ENCODE measurements at places on chromosomes 13 and 19. TPM values are rescaled to one million over a fixed set of nuclear protein-coding genes. Genes with fewer than 3 reads are reported as not detected.

DNA sequence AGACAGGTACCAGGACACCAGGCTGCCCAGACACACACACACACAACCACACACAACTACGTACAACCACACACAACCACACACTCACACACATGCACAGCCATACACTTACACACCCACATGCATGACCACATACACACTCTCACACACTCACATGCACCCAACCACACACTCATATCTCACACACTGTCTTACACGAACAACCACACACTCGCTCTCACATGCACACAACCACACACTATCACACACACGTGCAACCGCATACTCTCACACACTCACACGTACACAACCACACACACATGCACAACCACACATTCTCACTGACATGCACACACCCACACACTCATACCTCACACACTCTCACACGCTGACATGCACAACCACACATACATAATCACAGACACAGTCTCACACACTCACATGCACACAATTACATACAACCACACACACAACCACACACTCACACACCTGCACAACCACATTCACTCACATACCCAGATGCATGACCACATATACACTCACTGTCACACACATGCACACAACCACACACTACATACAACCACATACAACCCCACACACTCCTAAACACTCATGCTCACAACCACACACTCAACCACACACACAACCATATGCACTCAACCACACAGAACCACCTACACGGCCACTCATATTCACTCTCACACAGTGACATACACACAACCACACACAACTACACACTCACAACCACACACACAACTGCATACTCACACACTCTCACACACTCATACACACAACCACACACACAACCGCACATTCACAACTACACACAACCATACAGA is 7.6 kb upstream of the SLC7A10 start:
- no peak for DNase-seq

DNA sequence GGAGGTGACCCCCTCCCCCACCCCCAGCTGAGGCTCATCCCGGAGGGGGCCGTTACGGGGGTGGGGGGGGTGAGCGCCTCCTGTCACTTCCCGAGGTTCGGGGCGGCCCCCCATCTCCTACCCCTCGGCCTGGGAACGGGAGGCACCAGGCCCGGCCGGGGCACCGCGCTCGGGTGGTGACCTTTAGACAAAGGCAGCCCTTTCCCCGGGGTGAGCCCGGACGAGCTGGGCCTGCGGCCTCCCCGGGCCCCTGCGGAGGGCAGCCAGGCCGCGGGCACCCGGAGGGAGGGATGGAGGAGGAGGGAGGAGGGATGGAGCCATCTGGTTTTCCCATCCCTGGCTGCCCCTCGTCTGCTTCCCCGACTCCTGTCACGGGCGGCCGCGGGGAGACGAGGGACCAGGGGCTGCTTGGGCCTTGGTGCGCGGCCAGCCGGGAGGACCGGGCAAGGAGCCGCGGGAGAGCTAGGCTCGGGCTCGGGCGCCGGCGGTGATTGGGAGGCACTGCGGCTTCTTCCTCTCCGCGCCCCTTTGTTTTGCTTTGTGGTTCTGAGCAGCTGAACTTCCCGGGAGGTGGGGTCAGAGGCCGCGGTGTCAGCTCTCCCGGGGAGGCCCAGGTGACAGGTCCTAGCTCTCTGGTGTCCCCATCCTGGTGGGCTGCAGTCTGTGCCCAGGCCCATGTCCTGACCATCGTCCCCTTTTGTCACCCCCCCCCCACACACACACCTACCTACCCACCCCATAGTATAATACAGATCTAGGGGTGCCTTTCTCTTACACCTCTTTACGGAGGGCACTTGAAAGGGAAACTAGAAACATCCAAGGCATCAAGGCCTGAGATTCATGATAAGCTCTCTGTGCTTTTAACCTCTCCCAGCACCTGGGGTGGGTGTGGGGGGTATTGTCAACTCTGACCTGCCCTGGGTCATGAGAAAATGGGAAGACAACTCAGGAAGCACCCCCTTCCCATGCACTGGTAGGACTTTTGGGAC is 1.3 kb downstream of the BICRA start:
- DNase-seq = peak; percentile 62

DNA sequence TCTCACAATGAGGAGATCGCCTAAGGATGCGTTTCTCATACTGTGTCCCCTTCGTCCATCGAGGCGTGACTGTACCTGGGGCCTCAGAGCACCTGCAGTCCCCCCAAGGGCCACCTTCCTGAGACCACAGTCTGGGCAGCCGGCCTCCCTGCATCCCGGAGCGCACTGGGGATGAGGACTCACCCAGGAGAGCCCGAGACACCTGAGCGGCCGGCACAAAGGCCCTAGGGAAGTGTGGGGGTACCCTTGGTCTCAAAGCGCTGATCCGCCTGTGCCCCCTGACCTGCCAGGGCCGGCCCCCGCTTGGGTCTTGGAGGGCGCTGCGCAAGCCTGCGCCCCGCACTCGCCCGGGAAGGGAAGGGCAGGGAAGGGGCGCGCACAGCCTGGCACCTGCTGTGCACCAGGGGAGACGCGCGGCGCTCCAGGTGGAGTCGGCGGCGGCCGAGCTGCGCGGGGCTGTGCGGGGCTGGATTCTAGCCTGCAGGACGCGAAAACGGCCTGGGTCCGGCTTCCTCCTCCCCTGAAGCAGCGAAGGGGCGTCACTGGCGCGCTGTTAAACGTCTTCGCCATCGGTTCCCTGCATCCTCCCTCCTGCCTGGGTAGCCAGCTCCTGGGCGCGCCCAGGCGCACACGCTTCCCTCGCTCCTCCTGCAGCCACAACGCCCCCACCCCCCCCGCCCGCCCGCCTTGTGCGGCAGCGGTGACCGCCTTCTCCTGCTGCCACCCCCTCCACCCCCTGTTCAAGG is 13.6 kb upstream of the USP29 start:
- no peak for DNase-seq

GRCh38 chr13:111650626-111651025 is 330.2 kb downstream of the TEX29 start:
- no peak for DNase-seq

GRCh38 chr19:18574691-18575291 is 3.1 kb downstream of the UBA52 start:
- no peak for DNase-seq

Gene SLITRK6
- not detected for total RNA-seq

Measured in SJSA1 (cell line).